ENCODE measurements at places on chromosomes 2 and 18. TPM values are rescaled to one million over a fixed set of nuclear protein-coding genes. Genes with fewer than 3 reads are reported as not detected.

Gene KYNU
- 0.58 TPM for polyA plus RNA-seq

Gene SULT1C2
- not detected for polyA plus RNA-seq

- H3K4me3 ChIP-seq, result no peak overlapping the region
- H3K4me1 ChIP-seq, result peaks cover 20% of the 10 kb centered on the region
These were observed 9.3 kb downstream of the YPEL5 start for GRCh38 chr2:30155889-30156658.

DNA sequence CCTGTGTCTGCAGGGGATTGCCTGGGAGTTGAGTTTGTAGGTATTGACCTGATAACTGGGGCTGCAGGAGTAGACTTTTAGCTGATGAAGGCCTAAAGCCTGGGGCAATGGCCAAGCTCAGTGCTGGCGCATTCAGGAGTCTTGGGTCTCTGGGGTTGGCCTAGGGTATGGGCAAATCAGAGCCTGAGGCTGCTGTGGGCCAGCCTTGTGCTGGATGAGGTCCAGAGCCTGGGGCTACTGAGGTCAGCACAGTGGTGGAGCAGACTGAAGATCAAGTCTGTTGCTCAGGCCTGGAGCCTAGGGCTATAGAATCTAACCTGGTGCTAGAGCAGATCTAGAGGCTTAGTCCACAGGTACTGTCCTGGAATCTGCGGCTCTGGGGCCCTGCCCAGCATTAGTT lies 262.4 kb downstream of the ZNF804A start:
- DNase-seq, result no peak
- no peaks in the 10 kb centered on the region for H3K4me1 ChIP-seq
- H3K36me3 ChIP-seq, result no peaks in the 10 kb centered on the region
- H3K4me3 ChIP-seq, result no peak overlapping the region
- H3K27me3 ChIP-seq, result no peaks in the 10 kb centered on the region

GRCh38 chr2:33949371-33949770 lies 350.3 kb upstream of the FAM98A start:
- no peak overlapping the region for H3K4me3 ChIP-seq
- H3K36me3 ChIP-seq, result no peaks in the 10 kb centered on the region
- H3K4me1 ChIP-seq, result no peaks in the 10 kb centered on the region
- H3K27ac ChIP-seq, result no peak overlapping the region
- no peaks in the 10 kb centered on the region for H3K27me3 ChIP-seq

DNA sequence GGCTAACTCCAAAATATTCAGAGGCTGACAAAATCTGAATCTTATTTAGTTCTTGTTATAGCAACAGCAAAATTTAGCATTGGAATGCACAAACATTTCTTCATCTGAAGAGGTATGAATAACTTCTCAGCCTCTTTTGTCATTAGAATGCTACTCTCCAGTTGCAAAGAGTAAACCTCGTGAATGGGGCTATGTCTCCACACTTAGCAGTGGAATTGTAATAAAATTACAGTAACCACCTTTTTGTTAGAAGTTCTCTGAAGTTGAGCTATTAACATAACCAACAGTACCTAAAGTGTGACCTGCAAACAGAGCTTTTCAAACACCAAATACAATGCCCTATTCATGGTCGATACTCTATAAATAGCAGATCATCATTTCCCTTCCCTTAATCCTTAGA lies 50.2 kb upstream of the GALNT3 start:
- DNase-seq, result no peak
- H3K27ac ChIP-seq, result no peak overlapping the region
- H3K4me3 ChIP-seq, result no peak overlapping the region
- H3K27me3 ChIP-seq, result no peaks in the 10 kb centered on the region
- H3K36me3 ChIP-seq, result no peaks in the 10 kb centered on the region
- H3K4me1 ChIP-seq, result no peaks in the 10 kb centered on the region

DNA sequence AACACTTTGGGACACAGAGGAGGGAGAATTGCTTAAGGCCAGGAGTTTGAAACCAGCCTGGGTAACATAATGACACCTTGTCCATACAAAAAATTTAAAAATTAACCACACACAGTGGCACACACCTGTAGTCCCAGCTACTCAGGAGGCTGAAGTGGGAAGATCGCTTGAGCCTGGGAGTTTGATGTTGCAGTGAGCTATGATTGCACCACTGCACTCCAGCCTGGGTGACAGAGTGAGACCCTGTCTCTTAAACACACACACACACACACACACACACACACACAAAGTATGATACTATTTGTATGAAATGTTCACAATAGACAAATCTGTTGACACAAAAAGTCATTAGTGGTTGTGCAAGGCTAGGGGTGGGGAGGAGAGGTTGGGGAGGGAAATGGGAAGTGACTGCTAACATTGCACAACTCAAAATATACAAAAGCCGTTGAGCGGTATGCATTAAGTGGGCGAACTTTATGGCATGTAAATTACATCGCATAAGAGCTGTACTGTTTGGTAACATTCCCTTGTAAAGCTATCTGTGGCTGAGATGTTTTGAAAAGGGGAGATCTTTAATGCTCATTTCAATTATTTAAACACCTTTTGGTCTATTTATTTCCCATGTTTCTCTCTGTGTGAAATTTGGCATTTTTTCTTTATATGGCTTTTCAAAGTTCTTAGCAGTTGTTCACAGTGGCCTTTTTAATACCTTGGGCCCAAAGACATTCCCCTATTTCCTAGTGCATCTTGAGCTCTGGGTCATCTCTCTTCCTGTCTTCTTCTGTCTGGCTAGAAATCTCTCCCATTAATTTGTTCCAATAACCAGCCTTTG lies 58.9 kb upstream of the ZNF516 start:
- no peaks in the 10 kb centered on the region for H3K36me3 ChIP-seq
- no peak overlapping the region for H3K4me3 ChIP-seq
- H3K27ac ChIP-seq, result no peak overlapping the region
- no peak for DNase-seq
